ENCODE measurements at places on chromosomes 12 and 14. TPM values are rescaled to one million over a fixed set of nuclear protein-coding genes. Genes with fewer than 3 reads are reported as not detected.
A peak's percentile ranks its signal among the peaks of the same experiment; 100 is the strongest.

GRCh38 chr12:26854031-26854390, 21.0 kb upstream of the ITPR2 start:
- no peak for DNase-seq

- no peak for DNase-seq
Measured at GRCh38 chr12:87274594-87275245, 754.5 kb downstream of the C12orf50 start.

- no peak for DNase-seq
Measured at GRCh38 chr14:52355526-52355925, 41.4 kb downstream of the PTGER2 start.

GRCh38 chr12:70002097-70002911, 177.3 kb downstream of the MYRFL start:
- no peak for DNase-seq

- no peak for DNase-seq
Measured at GRCh38 chr14:59632381-59632780, 55.8 kb upstream of the CCDC175 start.

DNA sequence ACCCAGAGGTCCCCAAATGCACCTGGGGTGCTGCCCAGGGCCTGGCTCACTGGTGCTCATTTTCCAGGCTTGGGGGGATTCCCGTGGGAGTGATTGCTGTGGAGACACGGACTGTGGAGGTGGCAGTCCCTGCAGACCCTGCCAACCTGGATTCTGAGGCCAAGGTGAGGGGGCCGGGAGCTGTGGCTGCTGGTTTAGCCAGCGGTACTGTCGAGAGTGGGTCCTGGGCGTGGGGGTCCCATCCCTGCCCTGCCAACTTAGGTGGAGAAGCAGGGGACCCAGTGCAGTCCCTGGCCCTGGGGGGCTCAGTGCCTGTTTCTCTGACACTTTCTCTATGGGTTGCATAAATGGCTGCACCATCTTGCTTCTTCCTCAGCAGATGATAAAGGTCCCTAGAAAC, 50.9 kb downstream of the FOXN4 start:
- no peak for DNase-seq

GRCh38 chr12:78703820-78704525, 160.6 kb upstream of the SYT1 start:
- DNase-seq: peak; percentile 76

DNA sequence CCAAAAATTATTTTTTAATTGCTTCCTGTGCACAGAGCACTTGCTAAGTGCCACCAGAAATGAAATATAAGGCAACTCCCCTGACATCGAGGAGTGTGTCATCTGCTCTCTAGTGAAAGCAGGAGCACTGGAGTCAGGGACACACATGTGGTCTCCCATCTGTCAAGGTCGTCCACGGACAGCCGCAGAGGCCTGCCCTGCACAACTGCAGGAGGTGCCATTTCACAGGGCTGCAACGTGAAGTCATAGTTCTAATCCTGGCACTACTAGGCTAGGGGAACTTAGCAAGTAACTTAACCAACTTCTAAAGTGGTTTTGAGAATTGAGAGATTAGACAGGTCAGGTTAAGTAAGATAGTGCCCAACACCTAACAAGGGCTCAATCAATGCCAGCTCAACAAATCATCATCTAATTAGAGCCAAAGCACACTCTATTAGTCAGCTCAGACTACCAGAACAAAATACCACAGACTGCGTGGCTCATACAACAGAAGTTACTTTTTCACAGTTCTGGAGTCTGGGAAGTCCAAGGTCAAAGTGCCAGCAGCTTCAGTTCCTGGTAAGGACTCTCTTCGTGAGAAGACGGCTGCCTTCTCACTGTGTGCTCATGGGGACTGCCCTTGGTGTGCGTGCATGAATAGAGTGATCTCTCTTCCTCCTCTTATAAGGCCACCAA, 30.7 kb downstream of the FOXN3 start:
- DNase-seq: no peak

DNA sequence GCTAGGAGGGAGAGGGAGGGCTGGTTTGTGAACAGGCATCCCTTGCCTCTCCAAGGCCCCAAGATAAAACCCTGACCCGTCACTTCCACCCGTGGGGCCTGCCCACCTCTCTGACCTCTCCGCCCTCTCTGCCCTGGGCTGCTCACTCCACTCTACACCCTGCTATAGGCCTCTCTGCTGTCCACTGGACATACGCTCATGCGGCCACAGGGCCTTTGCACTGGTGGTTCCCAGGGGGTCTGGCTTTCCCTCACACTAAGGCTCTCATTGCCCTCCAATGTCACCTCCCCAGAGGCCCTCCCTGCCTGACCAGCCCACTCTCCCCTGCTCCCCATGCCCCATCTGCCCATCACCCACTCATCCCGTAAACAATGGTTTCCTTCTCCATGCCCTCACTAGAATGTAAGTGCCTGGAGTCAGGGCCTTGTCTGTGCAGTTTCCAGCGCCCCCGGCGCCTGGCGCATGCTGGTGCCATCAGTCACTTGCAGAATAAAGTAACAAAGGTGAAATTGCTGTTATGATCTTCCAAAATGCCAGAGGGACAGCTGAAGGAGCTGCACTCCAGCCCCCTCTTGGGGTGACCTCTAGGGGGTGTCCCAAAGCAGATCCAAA, 73.6 kb downstream of the RFLNA start:
- no peak for DNase-seq

DNA sequence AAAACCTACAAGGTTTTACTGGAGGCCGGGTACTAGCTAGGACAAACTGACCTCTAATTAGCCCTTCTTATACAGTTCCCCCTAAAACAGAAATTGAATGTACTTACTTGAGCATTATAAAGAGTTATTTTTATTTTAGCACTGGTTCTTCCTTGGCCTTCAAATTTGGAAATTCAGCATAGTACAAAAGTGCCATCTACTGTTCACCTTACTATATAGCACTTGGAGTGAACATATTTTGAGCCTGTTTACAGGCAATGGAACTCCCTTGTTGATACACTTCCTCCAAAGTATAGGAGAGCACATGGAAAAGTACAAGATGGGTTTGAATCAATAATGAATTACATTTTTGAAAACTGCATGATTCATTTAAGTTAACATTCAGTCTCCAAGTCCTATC, 3.9 kb upstream of the POC1B start:
- peak; percentile 41 for DNase-seq

DNA sequence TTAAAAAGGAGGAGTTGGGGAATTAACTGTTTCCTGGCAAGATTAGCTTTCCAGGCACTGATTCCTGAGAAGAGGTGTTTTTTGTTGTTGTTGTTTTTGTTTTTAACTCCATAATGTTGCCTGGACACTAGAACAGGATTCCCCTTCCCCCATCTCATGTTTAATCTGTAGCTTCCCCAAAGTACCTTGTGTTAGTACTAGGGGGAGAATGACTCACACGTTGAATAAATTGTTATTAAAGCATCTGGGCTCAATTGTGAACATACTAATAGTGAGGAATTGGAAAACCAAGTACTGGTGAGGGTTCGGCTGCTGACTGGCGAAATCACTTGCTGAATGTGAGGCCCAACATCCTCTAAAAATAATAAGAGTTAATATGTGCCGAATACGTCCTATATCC, 1.3 kb upstream of the GNG2 start:
- no peak for DNase-seq

GRCh38 chr14:68792979-68793733, at the start of gene ZFP36L1:
Gene ZFP36L1, minus strand, starts transcription at chr14:68793067. Its CDS starts 129 bp downstream, at chr14:68792938.
- no peak for DNase-seq

GRCh38 chr12:87234898-87235297, 794.3 kb downstream of the C12orf50 start:
- no peak for DNase-seq

DNA sequence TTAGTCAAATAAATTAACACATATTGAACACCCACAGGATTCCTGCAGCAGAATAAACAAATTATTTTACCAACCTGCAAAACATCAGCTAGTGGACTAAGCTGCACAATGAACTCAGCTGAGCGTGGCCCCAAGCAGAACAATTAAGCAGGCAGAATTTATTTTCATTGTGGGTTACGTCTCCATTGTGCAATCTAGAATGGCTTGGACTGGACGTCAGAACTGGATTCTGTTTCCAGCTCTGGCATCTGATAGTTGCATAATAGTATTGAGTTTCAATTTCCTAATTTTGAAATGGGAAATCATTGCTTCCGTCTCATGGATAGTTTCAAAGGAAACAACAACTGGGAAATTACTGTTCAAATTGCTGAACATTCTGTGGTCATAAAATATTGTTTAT, 35.5 kb upstream of the RERG start:
- DNase-seq: no peak

DNA sequence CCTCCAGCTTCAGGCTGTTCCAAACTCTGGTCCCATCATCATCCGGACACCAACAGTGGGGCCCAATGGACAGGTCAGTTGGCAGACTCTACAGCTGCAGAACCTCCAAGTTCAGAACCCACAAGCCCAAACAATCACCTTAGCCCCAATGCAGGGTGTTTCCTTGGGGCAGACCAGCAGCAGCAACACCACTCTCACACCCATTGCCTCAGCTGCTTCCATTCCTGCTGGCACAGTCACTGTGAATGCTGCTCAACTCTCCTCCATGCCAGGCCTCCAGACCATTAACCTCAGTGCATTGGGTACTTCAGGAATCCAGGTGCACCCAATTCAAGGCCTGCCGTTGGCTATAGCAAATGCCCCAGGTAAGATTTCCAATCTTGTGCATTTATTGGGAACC, 3.3 kb downstream of the SP1 start:
- no peak for DNase-seq

Gene GLIPR1L2
- total RNA-seq: 0.72 TPM

Gene SMAGP
- total RNA-seq: 2.4 TPM

Gene KRT72
- total RNA-seq: not detected

Gene TAMALIN
- total RNA-seq: 0.82 TPM

Gene TMTC1
- 0.28 TPM for total RNA-seq

Gene C12orf42
- total RNA-seq: not detected

Gene CLEC4D
- total RNA-seq: not detected

Gene USP44
- 0.10 TPM for total RNA-seq

All from Panc1 (cell line).